Stimulated activated naive CD4-positive, alpha-beta T cell treated with Interleukin-2 at 50 U/mL for 16 hours (primary cell): ENCODE measurements at places on chromosomes 11 and 22.

DNA sequence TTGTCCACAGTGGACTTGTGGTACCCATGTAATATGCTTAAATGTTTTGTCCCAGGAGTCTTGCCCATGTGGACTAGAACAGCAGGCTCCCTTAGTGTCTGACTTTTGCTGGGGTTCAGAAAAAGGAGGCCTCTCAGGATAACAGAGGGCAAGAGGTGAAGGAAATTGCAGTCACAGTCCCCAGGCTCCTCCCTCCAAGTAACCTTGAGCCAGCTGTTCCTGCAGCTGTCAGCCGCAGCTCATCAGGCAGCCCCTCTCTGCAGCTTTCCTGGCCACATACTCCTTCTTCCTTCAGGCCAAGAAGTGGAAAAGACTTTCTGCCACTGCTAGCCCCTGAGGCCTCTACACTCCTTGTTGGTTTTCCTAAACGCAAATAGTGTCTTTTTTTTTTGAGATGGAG is 6.3 kb upstream of the MYO18B start:
- no peak for DNase-seq

- no peak for DNase-seq
These were observed 337.9 kb downstream of the NELL1 start for GRCh38 chr11:21007297-21007696.

DNA sequence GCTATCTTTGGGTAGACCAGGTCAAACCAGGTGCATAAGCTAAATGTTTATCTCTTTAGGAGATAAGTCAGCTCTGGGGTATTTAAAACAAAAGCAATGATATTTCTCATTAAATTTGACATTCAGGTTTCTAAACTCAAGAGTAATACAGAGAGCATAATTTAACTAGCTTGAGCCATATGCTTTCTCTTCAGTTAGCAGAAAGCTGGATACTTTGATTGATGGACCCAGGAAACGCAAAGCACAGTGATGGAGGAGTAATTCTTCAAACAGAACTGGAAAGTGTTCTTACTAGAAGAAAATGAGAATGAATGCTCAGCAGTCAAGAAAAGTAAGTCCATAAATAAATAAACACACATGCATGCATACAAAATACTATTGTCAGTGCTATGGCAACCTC is 885.7 kb upstream of the RAG2 start:
- DNase-seq = no peak

DNA sequence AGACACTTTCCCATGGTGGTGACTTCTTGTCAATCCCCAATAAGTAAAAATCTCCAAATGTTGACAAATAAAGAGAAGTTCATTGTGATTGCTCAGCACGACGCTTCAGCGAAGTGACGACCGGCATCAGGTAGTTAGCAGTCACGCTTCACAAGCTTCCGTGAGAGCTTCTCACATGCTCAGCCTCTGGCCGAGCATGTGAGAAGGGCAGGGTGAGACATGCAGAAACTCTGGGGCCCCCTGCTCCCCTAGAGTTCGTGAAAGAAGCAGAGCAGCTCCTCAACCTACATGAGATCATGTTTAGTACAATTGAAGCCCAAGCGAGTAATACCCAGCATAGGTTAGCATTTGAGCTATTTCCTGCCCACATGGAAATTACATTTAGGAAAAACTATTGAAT is 4.4 kb upstream of the C11orf16 start:
- no peak for DNase-seq

- no peak for DNase-seq
These were observed 583 bp downstream of the MRPL23 start for GRCh38 chr11:1947592-1948237.

DNA sequence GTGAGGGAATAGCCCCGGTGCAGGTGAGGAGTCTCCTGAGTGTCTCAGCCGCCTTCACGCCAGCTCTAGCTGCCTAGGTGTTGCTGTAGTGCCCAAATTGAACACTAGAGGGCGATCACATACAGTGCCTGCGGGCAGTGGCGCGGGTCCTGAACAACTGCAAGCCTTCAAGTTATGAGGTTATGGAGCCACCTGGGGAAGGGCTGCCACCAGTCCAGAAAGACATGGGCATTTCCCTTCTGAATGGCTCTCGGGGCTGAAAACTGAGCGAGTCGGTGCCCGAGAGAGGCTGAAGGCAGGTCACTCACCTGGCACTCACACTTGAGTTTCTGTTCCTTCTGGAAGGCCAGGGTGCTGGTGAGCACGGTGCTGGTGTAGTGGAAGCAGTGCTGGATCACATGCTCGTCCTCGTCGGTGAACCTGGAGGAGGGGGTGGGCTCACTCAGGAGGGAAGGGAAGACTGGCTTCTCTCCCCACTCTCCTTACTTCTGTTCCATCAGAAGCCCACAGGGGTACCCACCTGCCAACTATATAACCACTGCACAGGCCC is 88.4 kb downstream of the PDE2A start:
- DNase-seq = peak; percentile 11

- DNase-seq = no peak
These were observed 6.7 kb upstream of the PAX6 start for GRCh38 chr11:31817621-31818424.

- DNase-seq = no peak
These were observed 43.8 kb downstream of the KCNQ1OT1 start for GRCh38 chr11:2655834-2656622.

GRCh38 chr22:31951194-31952093 is 7.1 kb downstream of the YWHAH start:
- DNase-seq = peak; percentile 36

- peak; percentile 45 for DNase-seq
These were observed 24.7 kb downstream of the LAYN start for GRCh38 chr11:111565114-111565720.

DNA sequence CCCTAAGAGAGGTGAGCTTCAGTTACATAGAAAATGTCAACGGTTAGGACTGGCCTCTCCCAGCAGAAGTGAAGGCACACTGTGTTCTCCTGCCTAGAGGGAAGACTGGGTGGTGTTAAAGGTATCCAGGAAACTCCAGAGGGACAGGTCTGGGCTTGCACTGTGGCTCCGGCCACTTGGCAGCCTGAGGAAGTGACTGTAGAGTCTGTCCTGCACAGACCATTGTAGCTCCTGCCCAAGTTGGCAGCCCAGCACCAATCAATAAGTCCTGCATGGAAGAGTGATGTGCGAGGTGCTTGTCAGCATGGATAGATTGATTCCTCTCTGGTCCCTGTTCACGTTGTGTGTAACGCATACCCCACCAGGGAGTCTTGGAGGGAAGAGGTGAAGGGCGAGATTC is 284.8 kb downstream of the TENM4 start:
- DNase-seq = no peak

DNA sequence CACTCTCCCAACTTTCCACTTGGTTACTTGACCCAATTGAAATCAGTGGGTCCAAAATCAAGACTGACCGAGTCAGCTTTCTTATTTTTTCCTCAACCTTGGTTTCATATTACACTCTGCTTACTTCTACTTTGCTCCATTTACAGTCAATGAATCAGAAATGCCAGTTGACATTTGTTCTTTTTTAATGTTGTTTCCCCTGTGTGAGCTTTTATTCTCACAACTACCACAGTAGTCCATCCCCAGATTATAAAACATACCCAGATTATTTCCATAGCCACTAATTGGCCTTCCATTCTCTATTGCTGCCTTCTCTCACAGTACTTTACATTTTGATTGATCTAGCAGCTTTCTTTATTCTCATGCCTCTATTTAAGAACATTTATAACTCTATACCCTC is 50.0 kb downstream of the DNAJC24 start:
- DNase-seq = no peak

DNA sequence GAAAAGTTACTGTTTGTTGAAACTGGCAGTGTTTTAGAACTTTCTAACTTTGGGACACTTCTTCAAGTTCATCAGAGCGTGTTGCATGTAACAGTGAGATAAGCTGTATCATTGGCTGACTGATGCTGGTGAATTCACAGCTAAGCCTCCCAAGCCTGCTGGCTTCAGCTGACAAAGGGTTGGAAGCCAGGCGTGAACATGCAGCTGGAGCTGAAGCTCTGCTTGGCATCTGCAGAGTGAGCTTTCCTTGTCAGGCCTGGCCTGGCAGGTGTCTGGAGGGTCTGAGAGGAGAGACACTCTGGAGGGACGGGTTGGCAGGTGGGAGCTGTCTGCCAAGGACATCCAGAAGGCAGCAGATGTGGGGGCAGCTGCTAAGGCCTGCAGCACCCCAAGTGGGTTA is 1.5 kb downstream of the AMPD3 start:
- no peak for DNase-seq

DNA sequence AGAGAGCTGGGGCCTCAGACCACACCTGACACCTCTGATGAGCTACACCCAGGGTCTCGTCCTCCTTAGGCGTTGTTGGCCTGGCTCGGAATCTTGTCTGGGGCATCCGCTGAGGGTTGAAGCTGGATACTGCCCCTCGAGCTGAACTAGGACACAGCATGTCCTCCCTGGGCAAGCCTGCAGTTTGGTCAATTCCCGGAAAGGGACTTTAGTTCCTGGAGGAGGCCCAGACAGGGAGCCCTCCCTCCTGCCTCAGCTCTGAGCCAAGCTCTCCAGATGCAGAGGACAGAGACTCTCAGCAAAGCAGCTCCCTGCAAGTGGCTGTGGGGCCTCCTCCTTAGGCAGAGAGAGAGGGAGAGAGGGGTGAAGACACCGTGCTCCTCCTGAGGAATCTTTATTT is 4.9 kb downstream of the APOL3 start:
- no peak for DNase-seq

- no peak for DNase-seq
These were observed 26.9 kb downstream of the SLC6A5 start for GRCh38 chr11:20626279-20626678.

GRCh38 chr11:10450462-10451425 is 4.3 kb upstream of the AMPD3 start:
- peak; percentile 37 for DNase-seq

GRCh38 chr11:84564180-84564866 is 1062.8 kb downstream of the DLG2 start:
- no peak for DNase-seq

- DNase-seq = no peak
These were observed 220.8 kb downstream of the DBX1 start for GRCh38 chr11:19939415-19939929.

- no peak for DNase-seq
These were observed 961 bp downstream of the IPO7 start for GRCh38 chr11:9385327-9385899.

DNA sequence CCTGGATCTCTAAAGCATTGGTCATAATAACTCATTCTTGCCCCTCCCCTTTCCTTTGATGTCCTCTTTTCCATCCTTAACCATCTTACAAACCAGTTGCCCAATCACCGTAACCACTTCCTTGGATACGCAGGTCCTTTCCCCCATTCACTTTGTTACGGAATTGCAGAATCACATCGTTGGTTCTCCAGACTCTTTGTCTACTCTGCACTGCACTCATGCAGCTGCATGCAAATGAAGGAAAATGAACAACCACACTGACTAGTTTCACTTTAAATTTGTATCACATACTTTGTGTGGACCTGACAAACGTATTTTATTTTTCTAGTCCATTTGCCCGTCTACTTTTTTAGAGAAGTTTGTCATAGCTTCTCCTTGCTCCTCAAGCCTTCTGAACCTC is 69.9 kb downstream of the SLC5A12 start:
- no peak for DNase-seq

- no peak for DNase-seq
These were observed 18.2 kb downstream of the UBASH3B start for GRCh38 chr11:122673701-122674100.

DNA sequence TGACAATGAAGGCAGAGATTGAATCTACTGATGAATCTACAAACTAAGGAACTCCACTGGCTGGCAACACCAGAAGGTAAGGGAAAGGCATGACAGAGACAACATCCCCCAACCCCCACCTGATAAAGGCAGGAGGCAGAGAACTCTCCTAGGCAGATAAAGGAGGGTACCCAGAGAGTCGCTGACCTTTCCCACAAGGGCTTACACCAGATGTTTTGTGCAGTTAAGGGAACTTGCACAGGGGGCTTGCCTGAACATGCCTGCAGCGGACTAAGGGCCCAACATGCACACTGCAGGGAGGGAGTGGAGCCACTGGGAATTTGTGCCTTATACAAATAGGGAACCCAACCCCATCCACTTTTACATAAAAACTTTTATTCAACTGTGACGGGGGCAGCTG is 1996.9 kb upstream of the RAG2 start:
- DNase-seq = no peak

GRCh38 chr11:60241786-60242185 is 1.2 kb downstream of the MS4A4E start:
- DNase-seq = no peak

DNA sequence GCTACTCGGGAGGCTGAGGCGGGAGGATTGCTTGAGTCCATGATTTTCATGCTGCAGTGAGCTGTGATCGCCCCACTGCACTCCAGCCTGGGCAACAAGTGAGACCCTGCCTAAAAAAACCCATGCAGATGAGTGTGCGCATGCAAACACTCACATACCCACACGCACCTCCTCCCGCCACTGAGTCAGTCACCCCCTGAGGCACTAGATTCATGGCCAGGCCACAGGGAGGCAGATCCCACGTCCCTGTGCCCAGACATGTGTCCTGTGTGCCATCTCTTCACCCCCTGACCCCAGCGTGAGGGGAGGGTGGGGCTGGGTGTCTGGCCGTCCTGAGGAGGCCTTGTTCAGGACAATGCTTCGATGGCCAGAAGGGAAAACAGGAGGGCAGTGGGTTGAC is 15.5 kb downstream of the RELT start:
- no peak for DNase-seq

- no peak for DNase-seq
These were observed 686.2 kb downstream of the METTL15 start for GRCh38 chr11:28794405-28794804.

DNA sequence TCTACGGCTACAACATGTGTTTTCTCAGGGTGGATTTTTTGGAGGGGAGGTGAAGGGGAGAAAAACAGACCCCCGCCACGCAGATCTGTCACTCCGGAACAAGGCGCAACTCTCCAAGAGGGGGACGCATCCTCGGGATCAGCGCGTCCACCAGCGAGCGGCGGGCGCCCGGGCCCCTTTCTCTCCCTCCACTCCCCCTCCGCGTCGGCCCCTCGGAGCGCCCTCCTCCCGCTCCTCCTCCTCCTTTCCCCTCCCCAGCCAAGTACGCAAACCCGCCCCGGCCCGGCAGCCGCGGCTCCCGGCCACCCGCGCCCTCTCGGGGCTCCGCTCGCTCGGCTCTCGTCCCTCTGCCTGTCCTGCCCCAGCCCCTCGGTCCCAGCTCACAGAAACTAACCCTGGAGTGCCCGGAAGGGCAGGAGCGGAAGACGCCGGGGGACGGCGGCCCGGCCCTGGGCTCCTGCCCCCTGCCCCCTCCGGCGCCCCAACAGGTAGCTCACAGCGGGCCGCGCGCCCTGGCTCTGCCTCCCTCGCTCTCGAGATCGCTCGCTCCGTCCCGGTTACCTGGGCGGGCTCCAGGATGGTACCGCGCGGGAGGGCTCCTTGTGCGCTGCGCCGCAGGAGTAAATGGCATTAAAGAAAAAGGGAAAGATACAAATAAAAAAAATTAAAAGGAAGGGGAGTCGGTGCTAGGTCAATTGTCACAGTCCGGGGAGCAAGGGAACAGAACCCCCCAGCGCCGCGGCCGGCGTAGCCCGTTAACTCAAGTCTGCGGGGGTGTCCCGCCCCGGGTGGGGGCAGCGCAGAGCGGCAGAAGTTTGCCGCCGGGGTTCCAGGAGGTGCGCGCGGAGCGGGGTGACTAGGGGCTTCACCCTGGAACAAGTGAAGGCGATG is 131.4 kb upstream of the C11orf58 start:
- no peak for DNase-seq

GRCh38 chr22:27772984-27773498 is 28.5 kb downstream of the MN1 start:
- DNase-seq = no peak

- no peak for DNase-seq
These were observed 44.4 kb downstream of the ARRB1 start for GRCh38 chr11:75307058-75307457.
